ENCODE measurements at places on chromosomes 7 and 10.

DNA sequence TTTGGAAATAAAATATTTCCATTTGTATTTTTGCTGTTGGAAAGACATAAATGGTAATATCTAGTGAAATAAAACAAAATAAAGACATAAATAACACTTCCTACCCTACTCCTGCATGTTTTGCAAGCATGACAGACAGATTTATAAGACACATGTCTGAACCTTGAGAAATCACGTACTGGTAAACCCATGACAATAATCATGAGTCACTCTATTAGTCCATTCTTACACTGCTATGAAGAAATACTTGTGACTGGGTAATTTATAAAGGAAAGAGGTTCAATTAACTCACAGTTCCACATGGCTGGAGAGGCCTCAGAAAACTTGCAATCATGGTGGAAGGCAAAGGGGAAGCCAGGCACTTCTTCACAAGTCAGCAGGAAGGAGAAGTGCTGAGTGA, 942.2 kb downstream of the REEP3 start:
- DNase-seq, result no peak

GRCh38 chr10:129662426-129662825, 195.4 kb downstream of the MGMT start:
- no peak for DNase-seq

DNA sequence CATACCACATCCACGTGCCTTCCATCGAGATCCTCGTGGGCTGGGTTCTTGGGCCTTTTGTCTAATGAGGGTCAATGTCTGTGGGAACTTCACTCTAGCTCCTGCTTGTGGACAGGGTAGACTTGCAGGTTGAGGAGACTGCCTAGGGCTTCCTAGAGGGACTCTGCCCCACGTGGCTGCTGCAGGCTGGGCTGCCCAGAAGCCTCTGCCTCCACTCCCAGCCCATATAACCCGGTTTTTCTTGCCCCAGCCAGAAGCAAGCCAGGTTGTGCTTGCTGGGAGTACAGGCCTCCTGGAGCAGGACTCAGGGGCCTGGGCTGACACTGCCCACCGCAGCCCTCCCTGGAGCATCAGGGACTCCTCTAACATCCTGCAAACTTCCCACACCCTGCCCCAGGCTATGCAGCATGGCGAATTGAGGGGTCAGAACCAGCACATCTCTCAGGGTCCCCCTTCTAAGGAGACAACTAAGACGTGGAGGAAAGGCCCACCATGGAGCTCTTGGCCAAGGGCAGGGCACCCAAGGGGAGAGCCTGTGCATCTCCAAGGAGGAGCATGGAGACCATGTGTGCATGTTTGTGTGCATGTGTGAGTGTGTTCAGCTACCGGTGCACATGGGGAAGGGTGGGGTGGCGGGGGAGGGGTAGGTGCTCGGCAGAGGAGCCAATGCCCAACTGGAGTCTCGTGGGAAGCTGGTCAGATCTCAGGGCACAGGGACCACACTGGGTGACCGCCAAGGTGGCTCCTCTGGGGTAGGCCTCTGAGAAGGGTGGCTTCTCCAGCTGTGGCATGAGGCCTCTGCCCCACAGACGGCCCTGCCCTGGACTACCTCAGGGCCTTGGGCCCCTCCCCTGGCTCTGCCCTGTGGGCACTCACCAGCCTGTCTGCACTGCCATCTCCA, 62.6 kb downstream of the RASGEF1A start:
- no peak for DNase-seq

DNA sequence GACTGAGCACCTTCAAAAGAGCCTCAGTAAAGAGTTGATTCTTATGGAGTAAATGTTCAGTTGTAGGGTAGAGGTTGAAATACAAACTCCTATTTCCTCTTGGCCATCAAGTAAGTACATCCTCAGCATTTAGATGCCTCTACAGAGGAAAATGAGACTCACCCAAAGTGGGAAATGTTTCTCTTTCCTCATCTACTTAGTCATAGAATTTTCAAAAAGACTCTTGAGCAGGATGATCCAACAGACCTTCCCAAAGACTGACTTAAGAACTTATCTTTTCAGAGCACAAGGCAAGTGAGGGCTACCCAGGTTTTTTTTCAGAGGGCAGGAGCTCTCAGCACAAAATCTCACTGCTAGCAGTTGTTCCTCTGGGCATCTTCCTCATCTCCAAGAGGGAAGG, 449.1 kb downstream of the KCNMA1 start:
- no peak for DNase-seq

DNA sequence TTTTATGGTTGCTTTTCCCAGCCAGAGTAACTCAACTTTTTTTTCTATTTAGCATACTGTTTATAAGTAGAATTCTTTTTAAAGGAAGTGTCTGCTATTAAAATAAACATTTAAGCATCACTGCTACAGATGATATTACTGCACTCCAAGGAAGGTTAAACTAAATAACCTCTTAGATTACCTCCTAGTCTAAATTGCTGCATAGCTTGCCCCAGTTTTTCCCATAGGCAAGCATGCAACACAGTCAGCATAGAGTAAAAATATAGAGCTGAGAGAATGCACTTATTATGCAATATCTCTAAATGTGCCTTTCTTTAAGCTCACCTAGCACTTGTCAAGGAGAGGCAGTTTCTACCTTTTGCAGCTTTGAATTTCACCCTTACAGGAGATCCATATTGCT, 1392.4 kb upstream of the CELF2 start:
- DNase-seq, result no peak

GRCh38 chr7:138077809-138078208, 1.6 kb downstream of the AKR1D1 start:
- DNase-seq, result no peak

- no peak for DNase-seq
Measured at GRCh38 chr10:102231357-102232318, 5.5 kb downstream of the ELOVL3 start.

DNA sequence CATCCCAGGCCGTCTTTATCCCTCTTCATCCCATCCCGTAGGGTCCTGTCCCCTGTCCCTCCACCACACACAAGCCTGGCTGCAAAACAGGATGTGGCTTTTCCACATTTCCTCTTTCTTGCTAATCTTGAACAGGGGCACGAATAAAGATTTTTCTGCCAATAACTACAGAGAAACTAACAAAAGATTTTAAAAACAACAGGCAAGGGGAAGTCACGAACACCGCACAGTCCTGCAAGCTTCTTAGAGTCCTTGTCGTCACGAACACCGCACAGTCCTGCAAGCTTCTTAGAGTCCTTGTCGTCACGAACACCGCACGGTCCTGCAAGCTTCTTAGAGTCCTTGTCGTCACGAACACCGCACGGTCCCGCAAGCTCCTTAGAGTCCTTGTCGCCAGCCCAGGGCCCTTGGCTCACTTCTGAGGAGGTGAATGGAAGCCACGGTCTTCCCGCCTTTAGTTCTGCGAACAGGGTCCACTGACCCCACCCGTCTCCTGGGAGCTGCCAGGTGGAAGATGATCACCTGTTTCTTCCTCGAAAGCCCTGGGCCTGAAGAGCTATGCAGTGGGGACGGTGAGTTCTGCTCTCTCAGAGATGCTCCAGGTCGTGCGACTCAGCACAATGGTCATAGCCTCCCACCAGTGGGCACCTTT, 10.3 kb upstream of the INSIG1 start:
- no peak for DNase-seq
